ENCODE measurements at places on chromosomes 3 and 15.
A peak's percentile ranks its signal among the peaks of the same experiment; 100 is the strongest.

GRCh38 chr3:167054926-167055325 lies 325.2 kb downstream of the ZBBX start:
- DNase-seq: peak; percentile 30

DNA sequence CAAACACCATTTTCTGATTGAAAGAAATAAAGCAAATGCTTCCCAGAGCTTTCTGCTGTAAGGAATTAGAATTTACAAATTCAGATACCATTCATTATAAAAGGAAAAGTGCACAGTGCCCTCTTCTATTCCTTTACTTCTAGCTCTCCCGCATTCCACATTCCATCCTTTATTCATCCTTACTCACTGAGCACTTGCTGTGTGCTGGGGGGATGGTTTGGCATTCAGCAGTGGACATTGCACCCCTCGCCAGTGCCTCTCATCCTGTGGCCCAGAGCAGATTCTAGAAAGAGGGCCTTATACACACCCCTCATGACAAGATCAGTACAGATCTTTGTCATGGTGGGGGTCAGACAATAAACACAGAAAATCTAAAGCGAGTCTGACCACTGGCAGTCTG lies 73.0 kb downstream of the MGLL start:
- DNase-seq: no peak

DNA sequence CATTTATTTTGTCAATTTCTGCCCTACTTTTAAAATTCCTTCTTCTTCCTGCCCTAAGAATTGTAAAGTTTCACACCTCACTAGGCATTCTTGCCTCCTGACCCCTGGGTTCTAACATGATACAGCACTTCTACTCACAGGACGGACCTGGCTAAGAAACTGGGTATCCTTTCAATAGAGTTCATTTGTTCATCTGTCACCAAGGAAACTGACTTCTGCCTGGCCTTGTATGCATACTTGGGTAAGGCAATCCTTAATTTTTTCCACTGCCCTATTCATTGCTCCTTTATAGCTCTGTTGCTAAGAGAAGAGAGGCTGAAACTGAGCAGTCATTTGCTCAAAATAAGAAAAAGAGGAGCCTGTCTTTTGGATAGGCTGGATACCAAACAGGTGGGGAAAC lies 3.3 kb downstream of the RGMA start:
- no peak for DNase-seq

- no peak for DNase-seq
Observed at GRCh38 chr15:90660195-90660998, 56.7 kb upstream of the BLM start.

GRCh38 chr3:172159962-172160538 lies 120.7 kb downstream of the FNDC3B start:
- DNase-seq: no peak

DNA sequence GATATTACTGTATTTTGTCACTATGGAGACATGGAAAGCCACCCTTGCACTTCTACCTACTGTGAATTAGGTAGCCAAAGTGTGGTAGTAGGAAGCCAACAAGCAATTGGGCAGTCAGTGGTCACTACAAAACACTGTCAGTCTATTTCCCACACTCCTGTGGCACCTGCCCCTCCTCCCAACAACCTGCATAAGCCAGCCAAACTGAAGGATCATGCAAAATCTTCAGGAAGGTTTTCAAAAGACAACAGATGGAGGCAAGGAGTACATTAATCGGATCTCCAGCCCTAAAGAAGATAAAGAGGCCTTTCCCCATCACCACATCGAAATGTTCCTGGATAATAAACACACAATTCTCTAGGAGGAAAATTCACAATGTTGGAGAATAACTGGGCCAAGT lies 11.9 kb downstream of the POMGNT2 start:
- no peak for DNase-seq
